Metanephros (tissue), 2 donors: ENCODE measurements at places on chromosomes 13 and 19. TPM values are rescaled to one million over a fixed set of nuclear protein-coding genes. Genes with fewer than 3 reads are reported as not detected.

SOX21 gene
- not detected for total RNA-seq

KRTDAP gene
- not detected for total RNA-seq

MAP4K1 gene
- total RNA-seq, result 2.7 TPM

RGS9BP gene
- total RNA-seq, result 1.9 TPM

PABPC3 gene
- total RNA-seq, result 0.23 TPM

CEP89 gene
- total RNA-seq, result 15.2 TPM

KIR2DL4 gene
- total RNA-seq, result not detected

ZSCAN5B gene
- not detected for total RNA-seq

CYP4F11 gene
- total RNA-seq, result not detected

SH3GL1 gene
- 34.4 TPM for total RNA-seq

KLK2 gene
- total RNA-seq, result not detected

PPFIA3 gene
- 6.9 TPM for total RNA-seq

ZNF579 gene
- 10.0 TPM for total RNA-seq

ACP7 gene
- 0.23 TPM for total RNA-seq

DOCK9 gene
- total RNA-seq, result 76.8 TPM

ZNF90 gene
- 12.1 TPM for total RNA-seq

ZNF791 gene
- total RNA-seq, result 21.5 TPM

C19orf18 gene
- total RNA-seq, result 0.53 TPM

MPND gene
- total RNA-seq, result 14.0 TPM

C19orf33 gene
- 6.8 TPM for total RNA-seq

ELOF1 gene
- 24.9 TPM for total RNA-seq

FUT3 gene
- 0.41 TPM for total RNA-seq

COL5A3 gene
- 9.5 TPM for total RNA-seq

ERICH4 gene
- 0.64 TPM for total RNA-seq

APLP1 gene
- total RNA-seq, result 10.3 TPM

ZNF577 gene
- total RNA-seq, result 21.1 TPM

ERFL gene
- total RNA-seq, result 0.12 TPM

PCDH17 gene
- total RNA-seq, result 32.4 TPM

ZNF627 gene
- total RNA-seq, result 33.2 TPM

GTF2F1 gene
- total RNA-seq, result 59.6 TPM

PPM1N gene
- total RNA-seq, result 0.76 TPM

EID2B gene
- 4.7 TPM for total RNA-seq

DACH1 gene
- 54.5 TPM for total RNA-seq

AMER2 gene
- total RNA-seq, result 0.35 TPM

SIGLEC5 gene
- 0.88 TPM for total RNA-seq

CEACAM21 gene
- total RNA-seq, result 3.5 TPM

FBN3 gene
- 27.3 TPM for total RNA-seq

RNF225 gene
- not detected for total RNA-seq

SERTM1 gene
- 0.18 TPM for total RNA-seq

PROSER1 gene
- 39.5 TPM for total RNA-seq

PSG2 gene
- total RNA-seq, result not detected

RUBCNL gene
- total RNA-seq, result 6.1 TPM

CCDC194 gene
- 0.41 TPM for total RNA-seq

DKKL1 gene
- total RNA-seq, result 1.5 TPM

ZFP28 gene
- total RNA-seq, result 7.6 TPM

MBD3L3 gene
- total RNA-seq, result not detected

EPS8L1 gene
- 32.5 TPM for total RNA-seq

CCDC70 gene
- not detected for total RNA-seq

PLK5 gene
- total RNA-seq, result 0.12 TPM

GRIK5 gene
- total RNA-seq, result 20.8 TPM

CLC gene
- 4.4 TPM for total RNA-seq

ADGRE3 gene
- total RNA-seq, result 1.3 TPM

FCGBP gene
- total RNA-seq, result 16.8 TPM

GGN gene
- 0.18 TPM for total RNA-seq

PRODH2 gene
- total RNA-seq, result 14.4 TPM

WASF3 gene
- 22.5 TPM for total RNA-seq
